Activated naive CD8-positive, alpha-beta T cell treated with anti-CD3 and anti-CD28 coated beads, Interleukin-2, amount 10 ng/mL, durations not matched to agents 7 days and 5 days (primary cell): ENCODE measurements at places on chromosomes 11 and 22. TPM values are rescaled to one million over a fixed set of nuclear protein-coding genes. Genes with fewer than 3 reads are reported as not detected.

ANKK1 gene
- total RNA-seq, result 1.9 TPM

CHID1 gene
- 47.9 TPM for total RNA-seq

GAL3ST3 gene
- 0.14 TPM for total RNA-seq

VPREB3 gene
- total RNA-seq, result not detected

CCDC89 gene
- 0.43 TPM for total RNA-seq

DRICH1 gene
- total RNA-seq, result 0.79 TPM

PATE2 gene
- total RNA-seq, result not detected

HIC2 gene
- 6.8 TPM for total RNA-seq

TMEM191C gene
- 5.1 TPM for total RNA-seq

SAA1 gene
- not detected for total RNA-seq

OTOG gene
- not detected for total RNA-seq

MICAL3 gene
- 36.8 TPM for total RNA-seq

RAB38 gene
- total RNA-seq, result 1.4 TPM

SLC22A12 gene
- not detected for total RNA-seq

OVOL1 gene
- total RNA-seq, result 0.14 TPM

NTM gene
- total RNA-seq, result not detected

KLHL35 gene
- total RNA-seq, result 0.55 TPM

NDUFA6 gene
- total RNA-seq, result 73.5 TPM

OR52N4 gene
- 1.8 TPM for total RNA-seq

EPS8L2 gene
- 19.0 TPM for total RNA-seq

TEF gene
- 3.6 TPM for total RNA-seq

MRPL21 gene
- total RNA-seq, result 49.3 TPM

ACTN3 gene
- 0.11 TPM for total RNA-seq

TRIM34 gene
- 17.3 TPM for total RNA-seq

RPS13 gene
- 1,108 TPM for total RNA-seq

TSSK2 gene
- total RNA-seq, result not detected

TTC38 gene
- total RNA-seq, result 25.0 TPM

NOL12 gene
- 42.8 TPM for total RNA-seq

DUSP8 gene
- total RNA-seq, result 3.4 TPM

FADS3 gene
- 4.7 TPM for total RNA-seq
